ENCODE measurements at places on chromosomes 6 and 20. TPM values are rescaled to one million over a fixed set of nuclear protein-coding genes. Genes with fewer than 3 reads are reported as not detected.
A peak's percentile ranks its signal among the peaks of the same experiment; 100 is the strongest.

GRCh38 chr6:164247106-164247505 lies 832.6 kb downstream of the QKI start:
- peak; percentile 73 for DNase-seq

GRCh38 chr6:42689371-42689770 lies 33.0 kb downstream of the PRPH2 start:
- no peak for DNase-seq

DNA sequence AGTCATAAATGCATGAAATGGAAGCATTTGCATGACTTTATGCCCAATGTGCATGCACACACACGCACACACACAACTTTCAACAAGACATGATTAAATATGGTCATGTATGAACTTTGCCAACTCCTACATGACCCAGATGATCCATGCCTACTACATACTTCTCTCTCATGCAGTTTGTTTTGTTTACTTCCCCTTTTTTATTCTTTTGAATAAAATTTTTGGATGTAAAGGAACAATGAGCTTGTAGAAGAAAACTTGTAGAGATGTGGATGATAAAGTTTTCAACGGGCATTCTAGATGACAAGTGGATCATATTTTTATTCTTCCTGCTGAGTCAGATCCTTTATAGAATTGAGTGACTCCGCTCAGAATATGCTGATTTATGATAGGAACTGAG lies 50.8 kb upstream of the AIG1 start:
- DNase-seq = no peak

GRCh38 chr20:2921506-2921905 lies 48.2 kb downstream of the PTPRA start:
- no peak for DNase-seq

TMEM14B gene
- total RNA-seq = 122 TPM

MATN4 gene
- total RNA-seq = not detected

RAB23 gene
- total RNA-seq = 12.8 TPM

- DNase-seq = no peak
Observed at GRCh38 chr20:4697189-4697830, 24.4 kb upstream of the PRND start.

DNA sequence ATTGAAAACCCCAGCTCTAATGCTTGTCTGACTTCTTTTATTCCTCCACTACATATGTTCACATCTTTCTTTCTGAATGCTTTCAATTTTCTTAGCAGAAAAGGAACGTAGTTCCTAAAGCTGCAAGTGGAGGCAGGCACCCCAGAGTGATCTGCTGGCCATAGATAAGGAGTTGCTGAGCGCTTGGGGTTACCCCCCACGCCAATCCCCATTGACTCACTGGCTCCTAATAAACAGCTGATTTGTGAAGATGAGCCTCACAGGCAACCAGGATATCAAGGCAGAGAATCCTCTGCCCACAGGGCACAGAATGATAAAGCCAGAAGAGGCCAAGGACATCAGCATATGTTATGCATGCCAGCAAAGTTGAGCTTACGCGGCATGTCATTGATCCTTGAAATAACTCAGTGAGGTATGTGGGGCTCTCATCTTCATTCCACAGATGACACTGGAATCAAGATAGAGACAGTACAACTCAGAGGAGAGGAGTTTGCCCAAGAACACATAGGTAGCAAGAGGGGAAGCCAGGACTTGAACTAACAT lies 129.1 kb upstream of the PTPRT start:
- no peak for DNase-seq

- DNase-seq = no peak
Observed at GRCh38 chr20:53898556-53898931, 171.8 kb downstream of the BCAS1 start.

DNA sequence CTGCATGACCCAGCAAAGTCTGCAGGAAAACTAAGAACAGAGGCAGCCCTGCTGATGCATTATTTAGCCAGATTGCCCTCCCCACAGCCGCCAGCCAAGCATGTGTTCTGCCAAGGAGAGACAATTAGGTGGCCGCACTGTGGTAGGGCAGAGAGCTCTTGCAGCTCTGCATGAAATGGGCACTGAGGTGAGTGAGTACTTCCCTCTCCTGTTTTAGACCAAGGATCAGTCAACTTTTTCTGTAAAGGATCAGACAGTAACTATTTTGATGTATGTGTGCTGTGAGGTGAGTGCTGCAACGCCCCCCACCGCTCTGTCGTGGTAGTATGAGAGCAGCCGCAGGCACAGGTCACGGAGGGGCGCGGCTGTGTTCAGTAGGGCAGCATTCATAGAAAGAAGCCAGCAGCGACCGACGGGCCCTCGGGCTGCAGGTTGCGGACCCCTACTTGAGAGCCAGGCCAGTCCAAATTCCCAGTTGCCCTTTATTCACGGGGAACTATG lies 23.8 kb upstream of the FAM50B start:
- peak; percentile 85 for DNase-seq

DNA sequence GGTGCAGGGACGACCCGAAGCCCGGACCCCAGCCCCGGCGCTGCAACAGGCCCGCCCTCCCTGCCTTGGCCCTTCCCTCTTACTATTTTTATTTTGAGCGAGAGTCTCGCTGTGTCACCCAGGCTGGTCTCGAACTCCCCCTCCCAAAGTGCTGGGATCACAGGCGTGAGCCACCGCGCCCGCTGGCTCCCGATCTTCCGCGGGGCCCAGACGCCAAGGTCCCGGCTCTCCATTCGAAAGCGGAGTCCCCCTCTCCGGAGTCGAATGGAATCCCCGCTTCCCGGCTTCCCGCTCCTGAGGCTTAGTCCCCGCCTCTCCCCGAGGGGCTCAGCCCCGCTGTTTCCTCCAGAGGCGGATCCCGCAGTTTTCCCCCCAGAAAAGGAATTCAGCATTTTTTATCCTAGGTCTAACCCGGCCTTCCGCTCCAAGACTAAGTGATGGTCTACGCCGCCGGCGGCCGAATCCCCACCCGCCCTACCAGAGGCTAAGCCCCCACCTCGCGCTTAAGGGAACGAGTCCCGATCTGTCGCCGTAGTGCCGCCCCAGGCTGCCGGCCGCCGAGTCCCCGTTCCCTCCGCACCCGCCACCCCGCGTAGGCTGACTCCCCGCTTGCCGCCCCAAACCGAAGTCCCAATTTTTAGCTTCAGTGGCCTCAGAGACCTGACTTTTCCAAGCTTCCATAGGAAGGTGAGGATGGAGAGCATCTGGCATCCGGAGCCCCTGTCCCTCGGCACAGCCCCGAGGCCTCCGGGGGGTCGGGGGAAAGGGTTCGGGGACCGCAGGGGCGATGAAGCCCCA lies 11.5 kb upstream of the TMC2 start:
- peak; percentile 49 for DNase-seq

GRCh38 chr6:93423542-93423941 lies 4.2 kb upstream of the EPHA7 start:
- DNase-seq = peak; percentile 48

DNA sequence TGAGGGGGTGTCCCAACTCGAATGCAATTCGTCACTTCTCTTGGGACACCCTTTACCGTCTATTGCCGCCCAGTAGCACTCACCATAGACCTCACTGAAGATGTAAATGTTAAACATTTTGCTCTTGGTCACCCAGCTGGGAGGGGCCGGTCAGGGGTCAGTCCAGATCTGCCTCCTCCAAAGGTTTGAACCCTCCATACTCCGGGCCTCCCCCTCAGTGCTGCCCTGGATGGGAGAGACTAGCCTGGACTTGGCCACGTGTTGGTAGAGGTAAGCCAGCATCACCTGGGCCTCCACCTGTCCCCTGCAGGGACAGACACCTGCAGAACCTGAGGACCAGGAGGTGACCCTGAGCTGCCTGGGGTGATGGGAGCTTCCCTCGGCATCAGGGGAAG lies 5.0 kb upstream of the MYT1 start:
- no peak for DNase-seq

DNA sequence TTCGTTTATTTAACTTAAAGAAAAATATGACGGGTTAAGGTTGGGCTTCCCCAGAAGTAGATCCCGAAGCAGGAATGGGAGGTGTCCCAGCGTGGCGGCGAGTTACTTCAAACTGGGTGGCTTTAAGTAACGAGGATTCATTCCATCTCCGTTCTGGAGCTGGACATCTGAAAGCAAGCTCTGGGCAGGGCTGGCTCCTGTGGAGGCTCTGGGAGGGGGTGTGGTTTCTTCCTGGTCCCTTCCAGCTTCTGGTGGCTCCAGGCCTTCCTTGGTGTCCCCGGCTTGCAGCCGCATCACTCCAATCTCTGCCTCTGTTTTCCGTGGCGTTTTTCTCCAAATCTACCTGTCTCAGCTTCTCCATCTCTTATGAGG lies 47.3 kb upstream of the BHLHE23 start:
- DNase-seq = no peak

DNA sequence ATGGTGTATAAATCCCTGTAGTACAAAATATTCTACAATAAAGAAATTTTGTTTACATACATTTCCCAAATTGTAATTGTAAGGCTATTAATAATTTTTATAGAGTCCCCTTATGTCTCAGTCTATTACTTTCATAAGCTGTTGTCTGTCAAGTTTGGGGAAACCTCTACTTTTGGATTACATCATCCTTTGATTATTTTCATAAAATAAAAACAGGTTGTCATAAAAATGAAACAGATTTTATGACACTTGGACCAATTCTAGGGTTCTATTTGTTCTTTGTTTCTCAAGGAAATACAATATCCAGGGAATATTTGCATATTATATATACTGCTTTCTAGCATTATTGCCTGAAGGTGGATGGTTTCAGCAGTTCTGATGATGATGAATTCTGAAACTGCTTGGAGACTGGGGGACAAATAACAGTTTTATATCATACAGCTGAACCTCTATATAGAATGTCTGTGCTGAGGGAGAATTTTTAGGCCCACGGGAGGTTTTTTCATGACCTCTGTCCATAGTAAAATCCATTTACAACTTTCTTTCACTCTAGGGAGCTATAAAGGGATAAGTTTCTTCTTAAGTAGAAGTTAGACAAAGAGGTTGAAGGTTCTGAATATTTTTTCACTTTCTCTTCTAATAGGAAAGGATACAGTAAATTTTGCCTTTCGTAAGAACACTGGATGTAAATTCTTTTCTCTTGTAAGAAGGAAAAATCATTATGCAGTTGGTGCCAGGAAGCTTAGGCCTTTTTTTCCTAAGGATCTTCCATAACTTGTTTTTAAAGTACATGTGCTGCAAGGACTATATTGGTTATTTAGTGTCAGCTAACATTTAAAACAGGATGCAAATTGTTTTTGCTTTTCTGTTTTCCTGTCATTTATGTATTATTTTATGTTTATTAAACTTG lies 58.0 kb downstream of the CD2AP start:
- DNase-seq = no peak

GRCh38 chr6:22954749-22955385 lies 385.5 kb downstream of the HDGFL1 start:
- DNase-seq = peak; percentile 4

ZNF322 gene
- total RNA-seq = 11.0 TPM

- no peak for DNase-seq
Observed at GRCh38 chr6:81413306-81413705, 339.2 kb downstream of the TENT5A start.

CTCFL gene
- total RNA-seq = not detected

GPX5 gene
- not detected for total RNA-seq

- no peak for DNase-seq
Observed at GRCh38 chr6:65416621-65417020, 290.4 kb downstream of the EYS start.

PBOV1 gene
- not detected for total RNA-seq

DNA sequence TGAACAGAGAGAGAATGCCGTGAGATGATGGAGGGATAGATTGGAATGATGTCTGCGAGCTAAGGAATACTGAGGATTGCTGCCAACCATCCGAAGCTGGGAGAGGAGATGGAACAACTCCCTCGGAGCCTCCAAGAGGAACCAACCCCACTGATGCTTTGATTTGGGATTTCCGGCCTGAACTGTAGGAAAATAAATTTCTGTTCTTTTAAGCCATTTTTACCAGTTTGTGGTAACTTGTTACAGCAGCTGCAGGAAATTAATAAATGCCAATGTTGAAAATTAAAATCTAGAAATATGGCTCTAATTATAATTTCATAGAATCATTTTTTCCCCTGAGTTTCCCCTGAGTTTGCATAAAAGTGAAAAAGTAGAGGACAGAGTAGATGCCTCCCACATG lies 14.1 kb downstream of the LRRN4 start:
- DNase-seq = no peak

- peak; percentile 69 for DNase-seq
Observed at GRCh38 chr6:10323018-10323417, 91.9 kb downstream of the TFAP2A start.

NKAIN4 gene
- total RNA-seq = not detected

HRH3 gene
- total RNA-seq = not detected

PDRG1 gene
- total RNA-seq = 10.9 TPM

DNA sequence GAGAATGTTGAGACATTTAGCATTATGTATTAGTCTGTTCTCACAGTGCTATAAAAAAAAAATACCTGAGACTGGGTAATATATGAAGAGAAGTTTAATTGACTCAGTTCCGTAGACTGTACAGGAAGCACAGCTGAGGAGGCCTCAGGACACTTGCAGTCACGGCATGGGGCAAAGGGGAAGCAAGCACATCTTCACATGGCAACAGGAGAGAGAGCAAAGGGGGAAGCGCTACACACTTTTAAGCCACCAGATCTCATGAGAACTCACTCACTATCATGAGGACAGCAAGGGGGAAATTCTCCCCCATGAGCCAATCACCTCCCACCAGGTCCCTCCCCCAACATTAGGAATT lies 26.8 kb upstream of the TFAP2A start:
- DNase-seq = no peak

- DNase-seq = no peak
Observed at GRCh38 chr20:46104262-46104661, 13.9 kb upstream of the CD40 start.

- DNase-seq = no peak
Observed at GRCh38 chr6:49915035-49915434, 48.7 kb upstream of the CRISP1 start.

DNA sequence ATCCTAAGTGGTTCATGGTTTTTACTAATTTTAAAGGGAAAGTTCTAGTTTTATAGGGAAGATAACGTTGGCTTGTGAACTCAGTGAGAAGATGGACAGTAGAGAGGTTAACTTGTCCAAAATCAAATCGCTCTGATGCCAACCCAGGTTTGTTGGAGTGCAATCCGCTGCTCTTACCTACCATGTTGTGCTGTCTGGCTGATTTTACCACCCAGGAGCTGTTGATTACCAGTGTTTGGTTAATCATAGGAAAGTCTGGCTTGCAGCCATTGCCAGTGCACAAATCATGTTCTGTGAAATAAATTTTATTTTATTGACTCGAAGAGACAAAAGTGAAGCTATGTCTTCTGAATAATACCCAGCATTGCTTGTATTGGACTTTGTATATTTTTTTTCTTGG lies 92.4 kb downstream of the PLCB4 start:
- no peak for DNase-seq

GRCh38 chr20:8726460-8726859 lies 342.4 kb upstream of the PLCB4 start:
- no peak for DNase-seq

TCF21 gene
- total RNA-seq = 0.03 TPM
